ENCODE measurements at places on chromosomes 3 and 15.

DNA sequence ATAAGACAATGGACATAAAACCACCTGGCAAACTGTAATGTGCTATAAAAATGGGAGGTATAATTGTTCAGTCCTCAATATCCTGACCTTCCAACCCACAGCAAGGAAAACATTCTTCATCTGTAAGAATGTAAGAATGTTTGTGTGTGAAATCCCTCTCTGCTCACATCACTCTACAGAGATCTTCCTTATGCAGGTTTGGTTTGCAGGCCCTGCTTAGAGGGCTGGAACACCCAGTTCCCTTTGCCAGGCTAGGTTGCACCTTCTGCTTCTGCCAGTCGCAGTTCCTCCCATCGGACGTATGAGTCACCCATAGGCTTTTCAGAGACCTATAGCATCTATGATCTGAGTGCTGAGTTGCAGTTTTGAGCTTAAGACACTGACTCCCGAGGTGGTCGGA, 24.1 kb upstream of the MINAR1 start:
- DNase-seq = no peak

DNA sequence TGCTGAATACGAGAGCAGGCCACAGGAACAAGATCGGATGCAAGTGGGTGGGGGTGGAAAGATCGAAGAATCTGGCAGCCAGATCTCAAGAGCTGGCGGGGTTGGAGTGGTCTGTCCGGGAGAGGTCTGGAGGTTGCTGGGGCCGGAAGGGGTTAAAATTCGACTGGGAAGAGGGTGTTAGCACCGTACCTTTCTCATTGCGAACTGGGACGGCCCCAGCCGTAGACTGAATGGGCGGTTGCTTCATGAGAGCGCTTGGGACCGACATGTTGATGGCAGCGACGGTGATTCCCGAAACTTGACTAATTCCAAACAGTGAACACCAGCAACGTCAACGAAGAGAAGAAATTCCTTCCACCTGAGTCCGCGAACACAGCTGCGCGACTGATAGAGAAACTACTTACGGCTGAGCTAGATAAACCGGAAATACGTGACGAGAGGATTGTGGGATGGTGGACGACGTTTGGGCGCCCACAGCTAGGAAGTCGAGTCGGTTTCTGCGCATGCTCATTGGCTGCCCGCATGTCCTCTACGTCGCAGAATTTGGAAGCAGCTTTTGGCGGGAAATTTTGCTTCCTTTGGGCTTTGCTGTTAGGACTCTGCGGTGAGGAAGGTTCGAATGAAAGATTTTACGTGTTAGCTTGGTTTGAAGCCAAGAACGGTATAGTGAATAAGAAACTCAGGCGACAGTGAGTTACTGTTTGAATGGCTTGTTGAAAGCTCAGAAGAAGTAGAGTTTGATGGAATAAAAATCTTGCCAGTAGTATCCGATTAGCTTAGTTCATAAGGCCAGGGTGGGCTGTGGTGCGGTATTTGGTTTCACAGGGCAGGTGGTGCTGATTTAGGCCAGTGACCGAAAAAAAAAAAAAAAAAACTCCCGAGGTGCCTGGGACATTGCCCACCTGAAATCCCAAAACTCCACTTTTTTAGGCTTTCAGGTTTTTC, at the start of gene MFAP1:
Gene MFAP1 (minus strand): TSS at position 389 of the 945 bp plus-strand sequence. CDS start 121 bp downstream, at position 268.
- DNase-seq = peak; percentile 97

GRCh38 chr15:36856339-36856973, 243.9 kb downstream of the MEIS2 start:
- no peak for DNase-seq

DNA sequence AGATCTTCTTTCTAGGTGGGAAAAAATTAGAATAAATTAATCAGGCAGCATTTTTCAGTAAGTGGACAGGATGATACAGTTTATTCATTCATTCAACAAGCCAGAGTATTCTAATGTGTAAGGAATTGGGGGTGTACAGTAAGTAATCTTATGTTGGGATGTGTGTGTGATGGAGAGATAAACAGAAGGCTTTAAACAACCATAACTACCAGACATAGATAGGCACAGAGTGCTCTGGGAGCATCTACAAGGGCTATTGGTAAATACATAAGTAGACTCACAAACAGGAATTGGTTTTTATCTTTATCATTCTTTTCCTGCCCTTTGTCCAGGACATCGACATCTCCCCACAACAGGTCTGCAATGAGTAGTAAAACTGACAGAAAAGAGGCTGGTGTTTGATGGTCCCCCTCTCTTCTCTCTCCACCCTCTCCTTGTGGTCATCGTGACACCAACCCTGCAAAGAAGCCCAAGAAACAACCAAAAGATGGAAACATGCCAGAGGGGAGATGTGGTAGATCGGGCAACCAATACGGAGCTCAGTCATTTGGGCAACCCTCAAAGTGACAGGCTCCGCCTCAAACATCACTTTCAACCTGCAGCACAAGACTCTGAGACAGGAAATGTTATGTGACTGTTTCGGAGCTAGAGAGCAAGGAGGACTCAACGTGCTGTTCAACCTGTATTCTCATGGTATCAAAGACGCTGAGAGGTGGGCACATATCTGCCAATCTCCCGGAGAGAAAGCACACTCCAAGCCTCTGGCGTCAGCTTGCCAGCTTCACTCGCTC, 28.7 kb upstream of the B3GNT5 start:
- DNase-seq = peak; percentile 70

- no peak for DNase-seq
Measured at GRCh38 chr3:146067048-146067447, 93.9 kb downstream of the PLOD2 start.

DNA sequence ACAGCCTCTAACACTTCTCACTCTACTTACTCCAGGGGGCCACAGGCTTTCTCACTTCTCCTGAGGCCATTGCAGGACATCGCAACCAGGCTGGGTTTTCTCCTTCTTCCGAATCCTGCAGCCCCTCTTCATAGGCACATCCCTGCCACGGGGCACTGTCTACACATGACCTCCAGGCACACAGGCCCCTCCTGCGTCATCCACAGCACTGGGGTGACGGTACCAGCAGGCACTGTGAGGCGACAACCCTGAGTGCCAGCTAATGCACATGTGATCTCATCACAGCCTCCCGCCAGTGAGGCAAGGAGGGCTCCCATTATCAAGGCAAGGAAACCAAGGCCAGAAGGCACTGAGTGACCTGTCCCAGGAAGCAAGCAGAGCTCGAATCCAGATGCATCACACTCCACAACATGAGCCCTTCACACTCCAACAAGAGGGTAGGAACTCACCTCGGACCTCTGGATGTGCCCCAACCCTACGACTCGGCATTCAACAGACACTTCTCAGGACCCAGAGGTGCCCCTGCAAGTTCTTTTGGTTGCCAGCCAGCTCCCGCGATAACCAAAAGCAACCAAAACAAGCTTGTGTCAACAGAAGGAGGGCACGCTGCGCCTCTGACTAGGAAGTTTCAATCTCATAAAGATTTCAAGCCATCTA, 16.7 kb downstream of the FAM174B start:
- no peak for DNase-seq

GRCh38 chr3:19248143-19248542, 99.8 kb downstream of the KCNH8 start:
- DNase-seq = no peak

DNA sequence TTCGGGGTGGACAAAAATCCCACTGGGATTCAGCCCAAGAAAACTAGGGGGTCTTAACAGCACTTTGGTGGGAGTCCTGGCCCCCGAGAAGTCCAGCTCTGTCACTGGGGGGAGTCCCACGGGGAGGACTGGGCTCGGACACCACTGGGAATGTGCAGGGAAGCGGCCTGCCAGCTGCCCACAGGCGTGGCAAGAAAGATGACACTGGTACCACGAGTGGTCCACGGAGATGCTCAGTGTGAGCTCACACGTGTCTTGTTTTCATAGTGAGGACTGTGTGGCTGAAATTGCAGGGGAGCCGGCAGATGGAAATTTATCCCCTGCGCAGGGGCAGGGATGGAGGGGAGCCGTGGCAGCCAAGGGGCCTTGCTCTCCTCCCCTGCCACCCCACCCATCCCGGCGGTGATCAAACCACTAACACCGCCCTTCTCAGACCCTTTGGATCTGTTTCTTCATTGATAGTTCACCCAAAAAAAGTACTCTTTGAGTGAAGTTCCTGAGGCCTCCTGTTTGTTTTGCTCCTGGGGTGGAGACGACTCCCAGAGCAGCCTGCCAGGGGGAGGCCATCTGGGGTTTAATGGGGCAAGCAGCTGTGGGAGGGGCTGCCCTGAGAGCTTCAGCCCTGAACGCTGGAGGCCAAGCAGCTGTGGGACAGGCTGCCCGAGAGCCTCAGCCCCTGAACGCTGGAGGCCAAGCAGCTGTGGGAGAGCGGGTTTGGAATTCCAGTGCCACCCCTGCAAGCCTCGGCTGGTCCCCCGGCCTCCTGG, 130.9 kb downstream of the LRRK1 start:
- no peak for DNase-seq

GRCh38 chr3:151282921-151283320, 4.6 kb upstream of the P2RY14 start:
- peak; percentile 75 for DNase-seq

DNA sequence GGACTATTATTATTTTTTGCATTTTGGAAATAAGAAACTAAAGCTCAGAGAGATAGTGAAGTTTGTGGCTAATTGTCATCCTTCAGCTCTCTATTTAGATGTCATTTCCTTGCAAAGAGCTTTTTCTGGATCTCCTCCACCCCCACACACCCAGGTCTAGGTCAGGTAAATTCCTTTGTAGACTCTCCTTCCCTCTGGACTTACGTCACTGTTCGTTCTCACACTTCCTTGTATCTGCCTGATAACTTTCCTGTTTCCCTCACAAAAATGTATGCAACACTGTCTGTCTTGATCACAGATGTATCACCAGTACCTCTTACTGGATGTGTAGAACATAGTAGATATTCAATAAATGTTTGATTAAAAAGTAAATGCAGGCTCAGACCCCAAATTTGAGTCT, 6.1 kb upstream of the MB21D2 start:
- DNase-seq = no peak

DNA sequence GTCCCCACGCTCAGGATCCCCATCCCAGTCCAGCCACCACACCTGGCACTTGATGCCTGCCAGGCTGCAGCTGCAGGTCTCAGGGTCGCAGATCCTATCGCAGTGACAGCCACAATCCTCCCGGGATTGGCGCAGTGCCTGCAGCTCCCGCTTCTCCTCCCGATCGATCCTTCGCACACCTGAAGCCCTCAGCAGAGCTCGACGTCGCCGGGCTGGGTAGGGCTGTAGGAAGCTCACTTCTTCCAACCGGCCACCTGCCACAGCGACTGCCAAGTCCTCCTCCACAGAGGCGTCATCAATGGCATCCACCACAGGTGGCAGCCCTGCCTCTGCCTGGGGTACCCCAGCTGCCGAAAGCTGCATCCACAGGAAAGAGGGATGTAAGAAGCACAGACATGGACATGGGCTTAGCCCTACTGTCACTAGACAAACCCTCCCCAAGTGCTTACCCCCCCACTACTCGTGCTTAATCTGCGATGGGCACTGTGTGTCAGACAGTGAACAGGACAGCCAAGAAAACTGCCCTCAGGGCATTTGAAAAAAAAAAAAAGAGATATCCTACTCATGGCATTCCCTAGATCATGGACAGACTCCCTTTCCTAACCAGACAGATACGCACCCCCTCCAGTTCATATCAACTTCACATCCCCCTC, 9.2 kb downstream of the CSRNP1 start:
- DNase-seq = no peak

DNA sequence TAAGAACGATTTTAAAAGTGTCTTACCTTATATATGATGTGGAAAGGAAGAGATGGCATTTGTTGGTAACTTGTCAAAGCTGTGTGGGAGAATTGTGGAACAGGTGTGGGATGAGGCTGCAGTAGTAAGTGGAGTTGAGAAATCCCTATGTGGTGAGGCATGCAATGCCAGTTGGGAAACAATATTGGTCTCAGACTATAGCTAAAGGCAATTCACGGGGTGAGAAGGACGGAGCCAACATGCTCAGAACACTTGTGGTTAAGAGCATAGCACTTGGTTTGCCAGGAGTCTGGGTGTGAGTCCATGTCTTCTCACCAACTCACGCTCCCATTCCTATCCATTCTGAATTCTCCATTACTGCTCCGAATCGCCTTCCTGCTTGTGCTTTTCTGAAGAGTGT, 615.6 kb upstream of the ADAMTS9 start:
- DNase-seq = no peak

- DNase-seq = no peak
Measured at GRCh38 chr3:179286331-179286730, 35.4 kb upstream of the KCNMB3 start.

- DNase-seq = no peak
Measured at GRCh38 chr15:58701376-58701775, 48.1 kb downstream of the ADAM10 start.

- DNase-seq = no peak
Measured at GRCh38 chr15:84889991-84890669, 5.7 kb downstream of the SLC28A1 start.

- peak; percentile 39 for DNase-seq
Measured at GRCh38 chr3:71585887-71586809, 2.6 kb upstream of the FOXP1 start.

- DNase-seq = no peak
Measured at GRCh38 chr3:39103324-39103693, 4.1 kb downstream of the GORASP1 start.
